ENCODE measurements at places on chromosomes 6 and 20. TPM values are rescaled to one million over a fixed set of nuclear protein-coding genes. Genes with fewer than 3 reads are reported as not detected.

The RAET1G gene
- 1.6 TPM for total RNA-seq

The TMEM200A gene
- 134 TPM for total RNA-seq

The HUS1B gene
- 1.3 TPM for total RNA-seq

The POU5F1 gene
- 1.3 TPM for total RNA-seq

The PHF3 gene
- total RNA-seq, result 61.8 TPM

The FNDC1 gene
- total RNA-seq, result 0.46 TPM

The IL17A gene
- total RNA-seq, result not detected

The PRSS35 gene
- total RNA-seq, result 4.2 TPM

The TAPBP gene
- 112 TPM for total RNA-seq

The STAU1 gene
- total RNA-seq, result 67.0 TPM

The NXT1 gene
- 11.5 TPM for total RNA-seq

The RCAN2 gene
- 2.3 TPM for total RNA-seq

The SAMD5 gene
- 0.85 TPM for total RNA-seq

The MCHR2 gene
- not detected for total RNA-seq

The GLP1R gene
- not detected for total RNA-seq

The LY6G6D gene
- total RNA-seq, result not detected

The TNF gene
- total RNA-seq, result not detected

The IRAK1BP1 gene
- total RNA-seq, result 4.2 TPM

The COL21A1 gene
- total RNA-seq, result 23.1 TPM

The PNLDC1 gene
- 0.20 TPM for total RNA-seq

The SSTR4 gene
- 0.07 TPM for total RNA-seq

The TRIM15 gene
- not detected for total RNA-seq

The MMP24 gene
- total RNA-seq, result 0.98 TPM

The SLC22A2 gene
- 1.7 TPM for total RNA-seq

The VGLL2 gene
- total RNA-seq, result not detected

The MYMX gene
- total RNA-seq, result 0.33 TPM

The NKX2-2 gene
- total RNA-seq, result not detected

The CYP21A2 gene
- total RNA-seq, result 0.26 TPM

The HLA-DRB1 gene
- total RNA-seq, result 1.3 TPM

The PCSK2 gene
- total RNA-seq, result not detected

The PPP1R3G gene
- 3.0 TPM for total RNA-seq

The GNAS-AS1 gene
- 0.72 TPM for total RNA-seq

The CRIP3 gene
- total RNA-seq, result 0.39 TPM

The RAET1L gene
- not detected for total RNA-seq

The HCRTR2 gene
- total RNA-seq, result not detected

The PKIB gene
- 6.5 TPM for total RNA-seq

The NKX2-4 gene
- total RNA-seq, result not detected

The PAK5 gene
- total RNA-seq, result 0.03 TPM

The GCNT2 gene
- total RNA-seq, result 2.0 TPM

The ETV7 gene
- total RNA-seq, result 0.59 TPM

The TRIM10 gene
- not detected for total RNA-seq

The MYCT1 gene
- total RNA-seq, result 6.0 TPM

The RNF182 gene
- total RNA-seq, result 9.7 TPM

The SAMD3 gene
- 9.3 TPM for total RNA-seq

The RIPPLY2 gene
- total RNA-seq, result not detected

Measured in smooth muscle cell of the pulmonary artery (primary cell).